Dermis blood vessel endothelial cell (primary cell): ENCODE measurements at places on chromosomes 6 and 20. TPM values are rescaled to one million over a fixed set of nuclear protein-coding genes. Genes with fewer than 3 reads are reported as not detected.

The GJA1 gene
- 482 and 745 TPM in 2 replicates for total RNA-seq

The NFKBIL1 gene
- 21.0 and 30.8 TPM in 2 replicates for total RNA-seq

The FAM83B gene
- total RNA-seq: not detected in 2 replicates

The CST1 gene
- total RNA-seq: 0.19 TPM in 1 of 2 replicates, not detected in the other

The ZBTB46 gene
- total RNA-seq: 41.2 and 67.4 TPM in 2 replicates

The UNC93A gene
- total RNA-seq: not detected in 2 replicates

The ZC3H12D gene
- total RNA-seq: 0.17 and 0.23 TPM in 2 replicates

The RFX6 gene
- total RNA-seq: not detected in 2 replicates

The HSPA1L gene
- 0.51 and 0.85 TPM in 2 replicates for total RNA-seq

The ELOVL2 gene
- total RNA-seq: under 0.01 TPM in 1 of 2 replicates, not detected in the other

The GPLD1 gene
- total RNA-seq: 0.05 and 0.17 TPM in 2 replicates

The FAM184A gene
- 0.17 and 0.33 TPM in 2 replicates for total RNA-seq

The IYD gene
- under 0.01 TPM in 1 of 2 replicates, not detected in the other for total RNA-seq

The TMEM200A gene
- 0.14 and 0.34 TPM in 2 replicates for total RNA-seq

The SOX18 gene
- 82.5 and 123 TPM in 2 replicates for total RNA-seq

The ECT2L gene
- not detected in 2 replicates for total RNA-seq

The AKAP12 gene
- 647 and 699 TPM in 2 replicates for total RNA-seq
